Cardiac muscle cell (in vitro differentiated cells and primary cell): ENCODE measurements at places on chromosomes 1 and 21. TPM values are rescaled to one million over a fixed set of nuclear protein-coding genes. Genes with fewer than 3 reads are reported as not detected.

The AMY1C gene
- not detected in 2 replicates for polyA plus RNA-seq

The PPP1R12B gene
- 109 and 156 TPM in 2 replicates for polyA plus RNA-seq

The FCN3 gene
- polyA plus RNA-seq = 0.81 and 2.9 TPM in 2 replicates

The RPS8 gene
- polyA plus RNA-seq = 534 and 651 TPM in 2 replicates

The RGSL1 gene
- polyA plus RNA-seq = not detected in 2 replicates

The AMY1B gene
- not detected in 2 replicates for polyA plus RNA-seq

The FCRL5 gene
- polyA plus RNA-seq = not detected in 2 replicates

The LIN28A gene
- polyA plus RNA-seq = 3.4 and 5.6 TPM in 2 replicates

The FHAD1 gene
- 0.24 and 3.5 TPM in 2 replicates for polyA plus RNA-seq

The APCS gene
- polyA plus RNA-seq = not detected in 2 replicates

The IL12RB2 gene
- polyA plus RNA-seq = 0.12 TPM in 1 of 2 replicates, not detected in the other

The AK5 gene
- 0.97 and 1.3 TPM in 2 replicates for polyA plus RNA-seq

The PRDM16 gene
- 40.8 and 41.8 TPM in 2 replicates for polyA plus RNA-seq

The SHISA4 gene
- polyA plus RNA-seq = 22.8 and 24.3 TPM in 2 replicates

The BOLA1 gene
- 32.5 and 34.0 TPM in 2 replicates for polyA plus RNA-seq

The GJC2 gene
- polyA plus RNA-seq = 0.10 and 0.13 TPM in 2 replicates

The RIPK4 gene
- 0.71 and 2.3 TPM in 2 replicates for polyA plus RNA-seq

The DYNLT4 gene
- polyA plus RNA-seq = 0.43 and 0.95 TPM in 2 replicates

The SLC30A2 gene
- 0.16 and 1.8 TPM in 2 replicates for polyA plus RNA-seq

The RGS1 gene
- 0.12 TPM in 1 of 2 replicates, not detected in the other for polyA plus RNA-seq

The VANGL2 gene
- 15.2 and 22.0 TPM in 2 replicates for polyA plus RNA-seq

The ACAP3 gene
- polyA plus RNA-seq = 45.7 and 63.6 TPM in 2 replicates

The RIMS3 gene
- 29.1 and 29.7 TPM in 2 replicates for polyA plus RNA-seq

The CCDC27 gene
- 0.56 and 0.71 TPM in 2 replicates for polyA plus RNA-seq

The AGBL4 gene
- 0.37 TPM in 1 of 2 replicates, not detected in the other for polyA plus RNA-seq

The HEYL gene
- polyA plus RNA-seq = 1.0 TPM in 2 replicates

The ARTN gene
- polyA plus RNA-seq = 50.5 and 60.4 TPM in 2 replicates

The ADIPOR1 gene
- 130 and 211 TPM in 2 replicates for polyA plus RNA-seq

The TESK2 gene
- polyA plus RNA-seq = 8.3 and 8.4 TPM in 2 replicates

The TTLL7 gene
- 6.7 and 7.7 TPM in 2 replicates for polyA plus RNA-seq

The HRNR gene
- polyA plus RNA-seq = not detected in 2 replicates

The SPRR1A gene
- not detected in 2 replicates for polyA plus RNA-seq

The C8A gene
- not detected in 2 replicates for polyA plus RNA-seq

The PIGR gene
- polyA plus RNA-seq = not detected in 2 replicates

The VTCN1 gene
- 0.70 TPM in 2 replicates for polyA plus RNA-seq

The DNASE2B gene
- not detected in 2 replicates for polyA plus RNA-seq

The KIF26B gene
- 58.9 and 60.7 TPM in 2 replicates for polyA plus RNA-seq

The CLCA4 gene
- polyA plus RNA-seq = not detected in 2 replicates
